ENCODE measurements at places on chromosomes 2 and 18.

GRCh38 chr2:224881846-224882245, 160.4 kb downstream of the DOCK10 start:
- DNase-seq = no peak

- no peak for DNase-seq
Observed at GRCh38 chr2:71720283-71720560, 266.9 kb downstream of the DYSF start.

- DNase-seq = no peak
Observed at GRCh38 chr2:196143730-196144131, 27.6 kb downstream of the STK17B start.

DNA sequence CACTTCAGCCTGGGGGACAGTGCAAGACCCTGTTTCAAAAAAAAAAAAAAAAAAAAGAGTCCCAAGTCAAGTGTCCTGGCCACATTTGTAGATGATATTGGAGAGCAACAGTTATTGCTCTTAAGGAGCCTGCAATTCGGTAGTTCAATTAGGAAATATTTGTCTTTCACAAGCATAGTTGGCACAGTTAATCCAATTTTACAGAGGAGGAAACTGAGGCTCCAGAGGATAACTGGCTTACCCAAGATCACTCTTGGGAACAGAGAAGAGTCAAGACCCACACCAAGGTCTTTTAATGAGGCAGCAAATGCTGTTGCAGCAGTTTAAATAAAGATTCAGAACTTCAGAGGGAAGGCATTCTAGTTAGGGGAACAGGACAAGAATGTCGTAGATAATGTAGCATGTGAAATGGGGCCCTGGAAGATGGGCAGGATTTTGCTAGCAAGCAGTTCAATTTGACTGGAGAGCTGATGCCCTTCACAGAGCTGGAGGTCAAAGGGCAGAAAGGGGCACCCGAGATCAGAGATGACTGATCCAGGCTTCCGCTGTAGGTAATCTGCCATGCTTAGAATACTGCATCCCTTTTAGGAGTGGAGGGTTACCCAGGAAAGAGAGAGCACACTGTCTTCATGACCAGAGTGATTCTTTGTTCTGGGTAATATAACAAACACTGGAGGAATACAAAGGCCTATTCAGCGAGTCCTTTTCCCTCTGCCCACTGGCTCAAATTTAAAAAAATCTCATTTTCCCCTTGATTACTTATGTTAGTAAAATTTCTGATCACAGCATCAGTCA, 3.0 kb downstream of the NPC1 start:
- peak; percentile 54 for DNase-seq

- no peak for DNase-seq
Observed at GRCh38 chr2:174972924-174973323, 32.3 kb downstream of the CHN1 start.

GRCh38 chr2:213098612-213099011, 52.8 kb downstream of the IKZF2 start:
- DNase-seq = no peak

DNA sequence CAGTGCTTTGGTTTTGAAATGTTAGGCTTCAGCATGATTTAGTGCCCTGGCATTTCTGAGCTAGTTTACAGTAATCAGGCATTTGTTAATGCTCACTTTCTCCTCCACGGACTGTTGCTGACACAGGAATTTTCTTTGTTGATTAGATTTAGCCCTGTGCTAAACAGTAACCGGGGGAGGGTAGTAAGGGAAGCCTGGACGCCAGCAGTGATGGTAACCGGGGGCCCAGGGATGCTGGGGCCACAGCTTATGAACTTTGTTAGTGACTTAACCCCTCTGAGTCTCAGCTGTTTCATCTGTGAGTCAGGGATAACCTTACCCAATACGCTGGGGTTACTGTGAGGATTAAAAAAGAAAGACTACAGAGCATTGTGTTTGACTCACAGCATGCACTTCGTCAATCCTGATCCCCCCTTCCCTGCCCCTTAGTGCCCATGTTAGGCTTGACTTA, 33.5 kb downstream of the KLHL29 start:
- DNase-seq = no peak

DNA sequence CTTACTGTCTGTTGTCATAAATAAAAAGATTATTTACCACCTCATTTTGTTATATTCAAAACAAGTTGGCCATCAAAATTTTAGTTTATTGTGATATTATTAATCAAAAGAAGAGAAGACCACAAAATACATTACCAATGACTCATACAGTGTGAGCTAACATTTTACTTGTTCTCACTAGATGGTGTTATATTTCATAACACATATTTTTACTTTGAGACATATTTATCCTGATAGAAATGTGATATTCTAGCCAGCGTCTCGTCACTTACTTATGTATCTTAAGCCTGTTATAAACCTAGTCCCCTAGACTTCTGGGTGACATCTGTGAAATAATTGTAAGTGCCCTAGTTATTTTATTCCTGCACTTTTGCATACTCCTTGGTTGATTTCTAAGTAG, 263.2 kb downstream of the CDH7 start:
- no peak for DNase-seq

DNA sequence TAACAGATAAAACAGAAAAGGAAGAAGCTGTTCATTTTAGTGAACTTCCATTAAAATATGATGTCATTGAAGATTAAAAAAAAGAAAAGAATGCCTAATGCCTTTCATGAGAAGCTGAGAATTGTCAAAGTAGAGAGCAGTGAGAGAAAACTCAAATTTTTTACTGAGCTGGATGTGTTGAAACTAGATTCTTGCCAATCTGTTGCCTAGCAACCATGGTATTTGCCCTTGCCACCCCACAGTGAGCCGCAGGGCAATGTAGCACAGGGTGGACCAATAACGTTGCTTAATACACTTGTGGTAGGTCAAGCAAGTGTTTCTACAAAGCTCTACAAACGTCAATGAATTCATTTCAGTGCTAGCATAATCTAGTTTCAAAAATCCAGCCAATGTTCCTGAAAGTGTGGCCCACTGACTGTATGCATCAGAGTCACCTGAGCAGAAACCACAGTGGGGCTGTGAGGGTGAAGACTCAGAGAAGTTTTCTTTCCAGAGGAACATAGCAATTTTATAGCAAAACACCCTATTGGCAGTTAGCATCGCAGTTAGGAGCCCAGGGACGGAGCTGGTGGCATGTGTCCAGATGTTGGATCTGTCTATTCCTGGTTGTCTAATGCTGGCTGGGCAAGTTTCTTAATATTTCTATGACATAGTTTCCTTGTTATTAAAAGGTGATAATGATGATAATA, 132.2 kb downstream of the DOCK10 start:
- no peak for DNase-seq

- no peak for DNase-seq
Observed at GRCh38 chr2:29509397-29509796, 394.2 kb downstream of the CLIP4 start.

- DNase-seq = no peak
Observed at GRCh38 chr2:121897335-121897970, 142.0 kb downstream of the TSN start.

DNA sequence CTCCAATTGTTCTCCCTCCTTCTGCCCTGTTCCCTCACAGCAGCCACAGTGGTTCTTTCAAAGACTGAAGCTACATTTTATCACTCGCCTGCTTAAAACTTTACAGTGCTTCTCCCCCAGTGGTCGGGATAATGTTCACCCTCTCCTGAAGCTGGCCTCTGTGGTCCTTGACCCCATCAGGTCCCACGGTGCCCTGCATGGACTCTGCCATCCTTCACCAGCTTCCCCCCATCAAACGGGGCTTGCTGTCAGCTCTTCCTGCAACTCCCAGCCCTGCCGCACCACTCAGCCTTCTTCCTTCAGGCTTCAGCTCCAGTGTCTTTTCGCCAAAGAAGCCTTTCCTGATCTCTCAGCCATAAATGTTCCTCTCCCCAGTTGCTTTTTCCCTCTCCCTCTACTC, 118.1 kb downstream of the NEDD4L start:
- no peak for DNase-seq

- no peak for DNase-seq
Observed at GRCh38 chr2:190819840-190820301, 60.8 kb upstream of the GLS start.

GRCh38 chr2:241865957-241866789, 3.4 kb upstream of the RTP5 start:
- no peak for DNase-seq

GRCh38 chr2:99805930-99806476, 316.2 kb upstream of the REV1 start:
- DNase-seq = no peak

Data from C1 segment of cervical spinal cord (tissue), 14 donors.